CD4-positive, alpha-beta T cell (primary cell): ENCODE measurements at places on chromosomes 2 and 18. TPM values are rescaled to one million over a fixed set of nuclear protein-coding genes. Genes with fewer than 3 reads are reported as not detected.

Gene SIX3
- not detected for total RNA-seq

Gene PTPRN
- not detected for total RNA-seq

Gene OTOS
- total RNA-seq: not detected

Gene DNAJC5G
- total RNA-seq: not detected

Gene GALNT14
- total RNA-seq: not detected

Gene DRC1
- total RNA-seq: not detected
